A549 treated with dexamethasone at 1 μM for 4 hours (cell line): ENCODE measurements at places on chromosomes 3 and 15. TPM values are rescaled to one million over a fixed set of nuclear protein-coding genes. Genes with fewer than 3 reads are reported as not detected.

The AHSG gene
- total RNA-seq = 0.06 to 0.09 TPM (median 0.06 TPM) in 3 of 5 replicates, not detected in the others

The THRB gene
- 1.3 to 2.5 TPM (median 1.6 TPM) in 5 replicates for total RNA-seq

The FOXL2 gene
- total RNA-seq = 2.5 to 4.5 TPM (median 4.3 TPM) in 5 replicates

The COPB2 gene
- total RNA-seq = 67.4 to 76.5 TPM (median 74.9 TPM) in 5 replicates

The SERINC4 gene
- 0.06 to 0.15 TPM (median 0.09 TPM) in 5 replicates for total RNA-seq

The IGDCC3 gene
- total RNA-seq = 0.06 to 0.22 TPM (median 0.19 TPM) in 5 replicates

The RGMA gene
- total RNA-seq = 0.21 to 0.56 TPM (median 0.37 TPM) in 5 replicates

The CCDC39 gene
- not detected in 5 replicates for total RNA-seq

The CCDC80 gene
- total RNA-seq = 47.0 to 76.4 TPM (median 69.6 TPM) in 5 replicates

The RPP14 gene
- total RNA-seq = 11.1 to 13.0 TPM (median 11.6 TPM) in 5 replicates

The TRIM42 gene
- not detected in 5 replicates for total RNA-seq

The TF gene
- 0.50 to 2.0 TPM (median 1.2 TPM) in 5 replicates for total RNA-seq

The SCAMP5 gene
- total RNA-seq = 10.4 to 12.6 TPM (median 10.5 TPM) in 5 replicates

The IL12A gene
- 1.1 to 1.5 TPM (median 1.3 TPM) in 5 replicates for total RNA-seq
